ENCODE measurements at places on chromosomes 13 and 19.

DNA sequence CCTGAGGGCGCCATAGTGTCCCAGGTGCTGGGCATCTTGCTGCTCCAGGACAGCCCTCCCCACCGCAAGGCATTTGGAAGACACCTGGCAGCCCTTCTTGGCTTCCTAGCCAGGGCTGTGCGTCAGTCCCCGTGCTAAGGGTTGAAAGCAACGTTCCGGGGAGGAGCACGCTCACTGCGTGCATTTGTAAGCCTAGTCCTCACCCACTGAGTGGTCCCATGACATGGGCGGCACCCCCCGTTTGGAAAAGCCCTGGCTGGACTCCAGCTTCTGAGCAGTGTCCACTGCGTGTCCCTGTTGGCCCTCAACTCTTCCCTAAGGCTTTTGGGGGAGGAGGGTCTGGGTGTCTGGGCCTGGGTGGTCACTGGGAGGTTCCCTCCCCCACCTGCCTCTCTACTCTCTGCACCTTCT, 76.3 kb upstream of the GPR183 start:
- no peak for DNase-seq

GRCh38 chr13:106161146-106161545, 374.3 kb downstream of the EFNB2 start:
- DNase-seq, result no peak

- DNase-seq, result no peak
Measured at GRCh38 chr13:77048681-77049080, 21.7 kb upstream of the FBXL3 start.

DNA sequence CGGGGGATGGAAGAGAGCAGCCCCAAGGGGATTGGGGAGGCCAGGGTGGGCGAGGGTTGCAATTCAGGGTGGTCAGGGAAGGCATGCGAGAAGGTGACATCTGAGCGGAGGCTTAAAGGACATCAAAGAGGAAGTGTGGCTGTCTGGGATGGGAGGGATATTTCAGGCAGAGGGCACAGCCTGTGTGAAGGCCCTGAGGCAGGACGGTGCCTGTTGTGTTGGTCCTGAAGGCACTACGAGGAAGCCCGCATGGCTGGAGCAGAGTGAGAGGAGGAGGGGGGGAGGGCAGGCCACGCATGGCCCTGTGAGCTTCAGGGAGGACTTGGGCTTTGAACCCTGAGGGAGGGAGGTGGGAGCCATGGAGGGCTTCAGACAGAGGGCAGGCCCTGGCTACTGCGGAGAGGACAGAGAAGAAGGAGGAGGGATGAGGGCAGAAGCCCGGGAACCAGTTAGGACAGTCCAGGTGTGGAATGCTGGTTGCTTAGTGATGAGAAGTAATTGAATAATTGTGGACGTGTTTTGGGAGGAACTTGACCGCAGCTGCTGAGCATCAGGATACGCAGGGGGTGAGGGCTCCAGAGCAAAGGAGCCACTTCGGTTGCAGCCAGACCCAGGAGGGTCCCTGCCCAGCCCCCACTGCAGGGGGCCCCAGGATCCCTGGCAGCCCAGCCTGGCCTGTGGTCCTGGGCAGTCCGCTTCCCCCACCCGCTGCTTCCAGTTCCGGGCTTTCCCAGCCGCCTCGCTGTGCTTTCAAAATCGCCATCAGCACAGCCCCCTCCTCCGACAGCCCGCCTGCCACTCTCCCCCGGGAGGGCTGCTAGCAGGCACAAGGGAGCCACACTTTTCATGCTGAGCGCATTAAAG, 6.2 kb downstream of the TLE6 start:
- DNase-seq, result no peak

DNA sequence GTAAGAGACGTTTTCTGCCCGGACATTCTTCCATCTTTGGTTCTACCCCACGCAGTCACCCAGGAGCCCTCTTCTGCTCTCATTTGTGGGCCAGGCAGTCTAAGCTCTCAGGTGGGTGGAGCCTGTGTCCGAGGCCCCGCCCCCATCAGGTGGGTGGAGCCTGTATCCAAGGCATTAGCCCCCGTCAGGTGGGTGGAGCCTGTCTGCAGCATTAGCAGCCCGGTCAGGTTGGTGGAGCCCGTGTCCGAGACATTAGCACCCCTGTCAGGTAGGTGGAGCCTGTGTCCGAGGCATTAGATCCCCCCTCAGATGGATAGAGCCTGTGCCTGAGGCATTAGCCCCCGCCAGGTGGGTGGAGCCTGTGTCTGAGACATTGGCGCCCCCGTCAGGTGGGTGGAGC, 45.5 kb upstream of the C13orf46 start:
- DNase-seq, result no peak

DNA sequence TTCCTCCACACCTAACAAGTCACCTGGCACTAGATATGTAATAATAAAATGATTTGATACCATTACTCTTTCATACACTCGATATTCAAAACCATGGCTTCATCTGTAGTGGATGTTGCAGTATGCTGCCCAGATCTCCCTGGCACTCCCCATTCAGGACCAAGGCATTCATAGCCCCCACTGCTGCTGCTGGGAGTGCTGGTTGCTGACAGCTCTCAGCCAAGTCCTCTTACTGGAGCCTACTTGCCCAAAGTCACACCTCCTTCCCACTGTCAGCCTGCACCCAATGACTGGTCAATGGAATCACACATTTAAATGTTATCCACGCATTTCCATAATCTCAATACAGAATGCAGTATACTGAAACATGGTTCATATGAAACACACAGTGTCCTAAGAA, 3.7 kb downstream of the SUCLA2 start:
- no peak for DNase-seq

- no peak for DNase-seq
Measured at GRCh38 chr19:49833599-49833998, 15.5 kb downstream of the MED25 start.

DNA sequence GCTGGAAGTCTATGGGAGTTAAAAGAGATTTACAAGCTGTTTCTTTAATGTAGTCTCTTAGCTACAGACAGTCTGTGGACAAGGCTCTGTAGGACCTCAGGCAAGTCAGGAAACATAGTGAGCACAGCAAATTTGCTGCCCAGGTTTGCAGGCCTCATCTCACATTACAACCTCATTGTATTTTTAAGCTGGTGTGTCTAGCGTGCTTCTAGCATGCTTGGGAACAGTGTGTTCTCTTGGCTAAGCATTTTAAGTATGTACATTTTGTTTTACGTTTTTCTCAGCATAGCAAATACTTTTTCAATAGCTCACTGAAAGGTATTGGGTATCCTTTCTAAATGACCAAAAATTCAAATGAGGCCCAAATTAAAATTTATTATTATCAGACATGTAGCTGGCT, 113.2 kb downstream of the STARD13 start:
- no peak for DNase-seq

GRCh38 chr13:66644855-66645460, 585.2 kb downstream of the PCDH9 start:
- no peak for DNase-seq

- no peak for DNase-seq
Measured at GRCh38 chr13:111927181-111927540, 139.8 kb upstream of the SOX1 start.

GRCh38 chr13:99018418-99019180, 40.7 kb upstream of the DOCK9 start:
- no peak for DNase-seq
